ENCODE measurements at places on chromosomes 4 and X.

DNA sequence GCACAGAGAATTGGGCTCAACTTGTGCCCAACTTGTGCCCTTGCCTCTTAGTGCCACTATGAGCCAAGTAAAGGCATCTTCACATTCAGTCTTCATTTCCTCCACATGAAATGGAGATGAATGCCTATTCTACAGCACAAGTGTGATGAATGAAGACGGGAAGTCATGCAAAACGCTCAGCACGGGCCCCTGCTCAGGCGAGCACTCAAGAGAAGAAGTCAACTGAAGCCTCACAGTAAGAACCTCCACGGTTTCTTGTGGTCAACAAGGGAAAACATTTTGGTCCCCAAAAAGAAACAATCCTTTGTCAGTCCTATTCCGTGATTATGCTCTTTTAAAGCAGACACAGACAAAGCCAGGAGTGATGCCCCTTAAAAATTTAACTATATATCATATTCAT, 87.0 kb downstream of the IRF2 start:
- DNase-seq, result no peak

- DNase-seq, result no peak
Measured at GRCh38 chr4:26201120-26201519, 119.7 kb upstream of the RBPJ start.

GRCh38 chrX:9587642-9588041, 122.8 kb downstream of the TBL1X start:
- DNase-seq, result no peak

- no peak for DNase-seq
Measured at GRCh38 chr4:79820427-79820826, 252.6 kb downstream of the ANTXR2 start.

- DNase-seq, result no peak
Measured at GRCh38 chrX:14941301-14941700, 68.1 kb downstream of the MOSPD2 start.

GRCh38 chrX:39460499-39460898, 637.3 kb downstream of the BCOR start:
- DNase-seq, result no peak

GRCh38 chr4:75030649-75031235, 97.8 kb downstream of the PARM1 start:
- no peak for DNase-seq

- no peak for DNase-seq
Measured at GRCh38 chr4:14309431-14309830, 681.9 kb upstream of the BOD1L1 start.

DNA sequence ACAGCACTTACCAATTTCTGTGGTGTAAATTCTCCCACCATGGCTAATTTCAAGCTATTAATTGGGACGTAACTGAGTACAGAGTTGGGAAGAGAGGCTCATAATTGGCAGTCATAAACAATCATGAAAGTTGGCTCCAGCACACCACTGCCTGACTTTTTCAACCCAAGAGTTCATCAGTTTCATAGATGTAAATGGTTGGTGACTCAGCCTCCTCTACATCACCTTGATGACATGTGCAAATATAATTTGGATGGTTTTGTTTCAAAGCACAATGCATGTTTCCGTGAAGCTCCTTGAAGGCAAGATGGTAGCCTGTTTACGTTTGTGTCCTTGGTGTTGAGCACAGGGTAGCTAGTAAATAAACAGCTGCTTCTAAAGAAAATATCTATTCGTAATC, 235.1 kb downstream of the LDB2 start:
- DNase-seq, result no peak

GRCh38 chrX:134526399-134526798, 66.4 kb downstream of the HPRT1 start:
- DNase-seq, result no peak

- DNase-seq, result no peak
Measured at GRCh38 chrX:106917830-106918500, 2.2 kb upstream of the CLDN2 start.

DNA sequence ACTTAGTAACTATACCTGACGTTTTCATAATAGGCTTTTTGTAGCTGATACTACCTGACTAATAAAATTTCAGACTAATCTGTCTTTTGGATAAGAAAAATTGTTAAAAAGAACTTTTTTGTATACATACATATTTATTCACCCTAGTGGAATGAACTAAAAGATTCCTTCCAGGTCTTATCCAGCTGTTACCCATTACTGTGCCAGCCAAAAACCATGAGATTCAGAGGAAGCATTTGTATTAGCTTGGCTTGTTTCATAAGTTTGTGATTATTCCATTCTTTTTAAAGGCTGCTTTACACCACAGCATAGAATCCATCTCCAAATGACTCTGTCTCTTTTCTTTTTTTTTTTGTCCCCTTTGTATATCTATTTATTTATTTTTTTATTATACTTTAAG, 149.4 kb downstream of the FAT4 start:
- DNase-seq, result peak; percentile 8

DNA sequence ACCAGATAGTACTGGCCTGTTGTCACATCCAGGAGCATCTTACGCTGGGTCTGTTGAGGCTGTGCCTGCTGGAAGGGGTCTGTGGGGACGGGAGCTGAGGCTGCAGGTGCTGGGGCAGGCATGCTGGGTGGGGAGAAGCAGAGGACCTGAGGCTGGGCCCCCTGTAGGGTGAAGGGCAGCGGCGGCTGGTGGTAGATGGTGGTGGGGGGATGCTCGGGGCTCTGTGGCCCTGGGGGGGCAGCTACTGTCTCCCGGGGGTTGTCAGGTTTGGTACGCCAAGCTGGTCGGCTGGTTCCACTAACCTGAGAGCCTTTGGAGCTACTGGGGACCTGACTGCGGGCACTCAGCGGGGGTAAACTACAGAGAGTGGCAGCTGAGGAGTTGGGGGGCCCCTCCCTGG, 7.8 kb downstream of the C4orf54 start:
- DNase-seq, result no peak

GRCh38 chrX:150035531-150035930, 97.2 kb upstream of the EOLA2 start:
- DNase-seq, result no peak

- DNase-seq, result no peak
Measured at GRCh38 chrX:7082556-7082955, 65.0 kb upstream of the STS start.

DNA sequence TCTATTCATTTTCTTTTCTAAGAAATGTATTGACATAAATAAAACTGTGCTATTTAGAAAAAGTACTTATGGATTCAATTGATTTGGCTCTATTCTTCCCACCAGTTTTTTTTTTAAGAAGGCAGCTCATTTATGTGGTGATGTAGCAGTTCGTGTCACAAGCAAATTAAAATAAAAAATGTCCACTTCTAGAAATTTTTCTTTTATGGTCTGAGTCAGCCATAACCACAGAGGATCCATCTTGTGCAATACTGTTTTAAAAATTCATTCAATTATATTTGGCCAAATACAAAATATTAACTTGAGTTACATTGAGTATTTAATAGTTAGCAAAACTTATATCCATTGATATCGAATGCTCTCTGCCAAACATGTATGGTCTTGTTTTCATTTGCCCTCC, 207.9 kb upstream of the FAT1 start:
- no peak for DNase-seq

GRCh38 chr4:171130256-171130801, 682.9 kb upstream of the GALNTL6 start:
- no peak for DNase-seq

GRCh38 chr4:87848622-87849351, 16.0 kb downstream of the MEPE start:
- DNase-seq, result peak; percentile 29

DNA sequence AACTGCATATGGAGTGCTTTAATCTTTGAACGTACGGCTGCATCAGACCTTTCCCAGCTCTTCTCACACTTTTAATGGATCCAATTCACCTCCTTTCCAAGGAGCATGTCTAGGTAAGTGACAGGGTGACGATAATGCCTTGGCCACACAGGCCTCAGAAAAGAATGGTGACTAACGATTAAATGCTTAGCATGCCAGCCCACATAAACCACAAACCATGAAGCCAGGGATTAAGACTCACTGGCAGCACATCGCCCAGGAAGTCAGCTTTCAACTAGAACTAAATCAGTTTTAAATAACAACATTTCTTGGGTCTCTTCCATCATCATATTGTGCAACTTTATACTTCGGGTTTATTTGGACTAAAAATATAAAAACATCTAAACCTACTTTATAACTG, 28.7 kb downstream of the INPP4B start:
- DNase-seq, result no peak

GRCh38 chr4:28811025-28811424, 1909.1 kb upstream of the PCDH7 start:
- no peak for DNase-seq

GRCh38 chrX:10079231-10079630, 77.5 kb upstream of the CLCN4 start:
- no peak for DNase-seq

GRCh38 chrX:65516756-65517155, 17.8 kb downstream of the LAS1L start:
- no peak for DNase-seq

DNA sequence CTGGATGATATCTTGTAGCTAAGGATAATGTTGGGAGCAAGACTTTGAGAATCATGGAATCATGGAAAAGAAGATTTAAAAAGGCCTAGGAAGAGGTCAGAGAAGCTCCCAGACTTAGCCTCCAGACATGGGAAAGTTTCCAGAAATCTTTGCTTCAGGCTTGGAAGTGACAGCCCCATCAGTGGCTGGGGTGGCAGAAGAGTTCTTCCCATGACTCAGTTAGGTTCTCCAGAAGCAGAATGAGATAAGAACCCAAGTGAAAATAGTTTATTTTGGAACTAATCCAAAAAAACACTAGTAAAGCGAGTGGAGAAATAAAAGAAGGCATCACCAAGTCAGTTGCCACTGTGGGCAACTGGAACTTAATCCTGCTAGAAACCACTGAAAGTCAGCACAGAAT, 506.9 kb downstream of the MID1IP1 start:
- no peak for DNase-seq

DNA sequence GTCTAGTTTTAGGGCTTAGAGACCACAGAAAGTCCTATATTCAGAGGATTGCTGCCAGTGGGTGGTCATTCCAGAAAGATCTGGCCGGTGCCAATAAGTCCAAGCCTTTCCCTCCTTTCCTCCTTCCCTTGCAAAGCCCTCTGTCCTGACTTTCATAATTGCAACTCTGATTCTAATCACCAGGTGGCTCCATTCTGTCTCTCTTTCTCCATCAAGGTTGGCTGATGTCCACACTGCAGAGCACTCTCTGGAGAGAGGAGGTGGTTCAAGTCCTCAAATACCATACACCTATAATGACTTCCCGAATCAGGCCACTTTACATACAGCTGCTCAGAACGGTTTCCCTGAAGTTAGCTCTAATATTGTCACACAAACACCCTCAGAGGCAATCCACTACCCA, 22.4 kb upstream of the ARMCX4 start:
- peak; percentile 0 for DNase-seq

DNA sequence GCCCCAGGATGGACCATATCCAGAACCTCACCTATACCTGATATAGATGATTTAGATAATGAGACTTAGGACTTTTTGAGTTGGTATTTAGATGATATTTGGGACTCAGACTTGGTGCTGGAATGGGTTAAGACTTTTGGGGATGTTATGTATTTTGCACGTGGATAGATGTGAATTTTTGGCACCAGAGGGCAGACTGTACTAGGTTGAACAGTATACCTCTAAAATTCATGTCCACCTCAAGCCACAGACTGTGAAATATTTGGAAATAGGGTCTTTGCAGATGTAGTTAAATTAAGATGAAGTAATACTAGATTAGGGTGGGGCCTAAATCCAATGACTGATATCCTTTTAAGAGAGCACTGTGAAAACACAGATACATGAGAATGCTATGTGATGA, 15.6 kb downstream of the RBM41 start:
- DNase-seq, result no peak

DNA sequence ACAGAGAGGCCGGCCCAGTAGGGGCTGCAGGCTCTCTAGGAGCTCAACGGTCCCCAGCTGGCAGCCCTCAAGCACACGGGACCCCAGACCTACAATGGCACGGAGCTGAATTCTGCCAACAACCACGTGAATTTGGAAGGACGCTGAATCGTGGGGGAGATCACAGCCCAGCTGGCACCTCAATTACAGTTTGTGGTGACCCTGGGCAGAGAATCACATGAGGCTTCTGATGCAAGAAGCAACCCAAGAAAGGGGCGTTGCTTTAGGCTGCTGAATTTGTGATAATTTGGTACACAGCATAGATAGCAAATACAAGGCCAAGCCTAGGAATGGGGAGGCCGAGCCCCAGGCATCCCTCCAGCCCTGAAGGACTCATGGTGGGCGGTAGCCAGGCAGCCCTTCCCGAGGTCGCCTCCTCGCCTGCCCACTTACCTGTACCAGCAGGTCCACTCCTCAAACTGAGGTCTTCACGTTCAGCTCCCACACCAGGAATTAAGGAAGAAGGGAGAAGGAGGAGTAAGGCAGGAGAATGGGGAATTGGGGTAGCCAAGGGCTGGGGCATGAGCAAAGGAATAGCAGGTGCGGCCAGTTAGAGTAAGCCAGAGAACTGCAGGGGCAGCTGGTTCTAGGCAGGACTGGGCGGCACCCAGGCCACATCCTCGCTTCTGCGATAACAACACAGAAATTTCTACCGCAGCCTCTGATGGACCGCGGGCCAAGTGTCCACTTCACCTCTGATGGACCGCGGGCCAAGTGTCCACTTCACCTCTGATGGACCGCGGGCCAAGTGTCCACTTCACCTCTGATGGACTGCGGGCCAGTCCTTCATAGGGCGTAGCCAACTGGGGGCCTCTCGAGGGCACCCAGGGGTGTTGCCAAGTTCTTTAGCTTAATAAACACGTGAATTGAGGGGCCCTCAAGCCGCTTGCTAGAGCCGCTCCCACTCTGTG, 23.4 kb upstream of the HTRA3 start:
- no peak for DNase-seq

DNA sequence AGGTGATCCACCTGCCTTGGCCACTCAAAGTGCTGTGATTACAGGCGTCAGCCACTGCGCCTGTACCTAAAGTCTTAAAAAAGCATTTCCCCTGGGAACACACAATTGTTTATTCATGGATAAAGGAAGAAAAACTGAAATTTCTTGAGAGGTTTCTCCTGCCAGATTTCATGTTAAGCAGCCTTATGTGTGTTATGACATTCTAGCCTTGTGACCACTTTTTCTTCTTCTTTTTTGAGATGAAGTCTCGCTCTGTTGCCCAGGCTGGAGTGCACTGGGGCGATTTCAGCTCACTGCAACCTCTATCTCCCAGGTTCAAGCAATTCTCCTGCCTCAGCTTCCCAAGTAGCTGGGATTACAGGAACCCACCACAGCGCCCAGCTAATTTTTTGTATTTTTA, 57.8 kb upstream of the PLAC8 start:
- DNase-seq, result no peak

GRCh38 chr4:140291259-140291658, 82.2 kb upstream of the SCOC start:
- peak; percentile 51 for DNase-seq

GRCh38 chr4:53507671-53508286, 83.5 kb downstream of the LNX1 start:
- DNase-seq, result no peak

- DNase-seq, result no peak
Measured at GRCh38 chrX:44914532-44915198, 41.7 kb downstream of the KDM6A start.

- no peak for DNase-seq
Measured at GRCh38 chr4:74377714-74378113, 12.8 kb downstream of the EREG start.

- DNase-seq, result no peak
Measured at GRCh38 chr4:44149282-44149681, 299.3 kb downstream of the KCTD8 start.

GRCh38 chr4:118968005-118968404, 79.4 kb downstream of the SYNPO2 start:
- no peak for DNase-seq

- no peak for DNase-seq
Measured at GRCh38 chr4:123776267-123776666, 379.7 kb downstream of the SPRY1 start.
